ENCODE measurements at places on chromosomes 11 and 22.

- DNase-seq: no peak
Measured at GRCh38 chr22:24873226-24873625, 67.2 kb downstream of the SGSM1 start.

DNA sequence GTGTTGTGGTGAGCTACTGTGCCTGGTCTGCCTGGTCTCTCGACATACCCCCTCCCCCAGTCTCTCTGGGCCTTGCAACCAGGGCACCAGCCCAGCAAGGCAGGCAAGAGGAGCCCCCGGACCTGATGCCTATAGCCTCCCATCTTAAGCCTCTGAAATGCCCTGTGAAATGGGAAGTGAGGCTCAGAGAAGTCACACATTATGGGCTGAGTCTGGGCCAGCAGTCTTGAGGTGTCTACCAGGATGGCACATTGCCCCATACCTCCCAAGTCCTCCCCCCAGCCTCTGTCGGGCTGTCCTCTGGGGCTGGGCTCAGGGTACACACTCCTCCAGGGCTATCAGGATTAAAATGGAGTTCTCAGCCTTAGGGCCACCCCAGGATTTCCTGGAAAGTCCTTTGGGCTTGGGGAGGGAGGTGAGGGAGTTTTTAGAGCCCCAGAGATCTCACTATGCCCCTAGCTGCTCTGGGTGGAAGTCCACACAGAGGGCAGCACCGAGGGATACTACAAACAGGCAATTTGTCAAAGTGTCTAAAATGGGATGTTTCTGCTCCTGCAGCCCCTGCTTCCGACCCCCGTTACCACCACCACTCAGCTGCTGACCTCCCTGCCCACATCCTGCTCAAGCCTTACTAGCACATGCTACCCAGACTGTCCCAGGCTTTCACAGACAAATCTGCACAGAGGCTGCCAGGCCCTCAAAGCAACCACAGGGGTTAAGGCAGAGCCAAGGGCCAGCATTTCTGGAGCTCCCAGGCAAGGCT, 3.1 kb upstream of the SH3BP1 start:
- DNase-seq: no peak

- DNase-seq: no peak
Measured at GRCh38 chr11:90844041-90844440, 621.2 kb upstream of the CHORDC1 start.

DNA sequence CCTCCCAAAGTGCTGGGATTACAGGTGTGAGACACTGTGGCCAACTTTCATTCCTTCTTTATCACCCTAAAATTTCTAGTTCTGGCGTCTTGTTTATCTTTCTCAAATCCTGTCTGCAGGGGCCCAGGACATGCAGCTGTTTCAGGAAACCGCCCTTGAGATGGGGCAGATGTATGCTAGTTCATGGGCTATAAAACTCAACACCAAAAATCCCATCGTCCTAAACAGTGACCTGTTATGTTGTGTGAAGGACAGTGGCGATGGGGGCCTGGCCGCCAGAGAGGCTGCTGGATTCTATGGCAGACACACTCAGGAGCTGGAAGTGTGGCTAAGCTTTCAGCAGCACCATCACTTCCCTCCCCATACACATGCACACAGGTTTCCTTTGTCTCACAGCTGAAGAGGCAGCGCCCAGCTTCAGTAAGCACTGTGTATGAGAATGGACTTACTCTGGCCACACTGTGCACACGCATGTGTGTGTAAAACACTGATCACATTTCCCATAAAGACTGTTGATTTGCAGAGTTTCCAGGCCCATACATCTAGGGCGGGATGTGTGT, 36.7 kb downstream of the MARK2 start:
- no peak for DNase-seq

DNA sequence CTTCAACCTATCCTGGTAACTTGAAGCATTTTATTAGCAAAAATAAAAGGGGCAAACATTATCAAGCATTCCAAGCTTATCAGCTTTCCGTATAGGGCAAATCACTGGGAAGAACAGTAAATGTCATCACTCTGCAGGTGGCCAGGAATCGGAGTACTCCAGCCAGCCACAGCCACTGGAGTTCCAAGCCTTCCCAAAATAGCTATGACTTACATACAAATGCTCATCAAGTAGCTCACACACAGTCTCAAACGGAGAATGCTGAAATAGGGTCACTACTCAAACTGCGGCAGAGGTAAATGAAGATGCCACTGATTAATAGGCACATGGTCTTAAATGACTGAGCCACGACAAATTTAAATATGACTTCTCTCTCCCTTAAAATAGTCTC, 2.1 kb downstream of the USP28 start:
- DNase-seq: no peak

- no peak for DNase-seq
Measured at GRCh38 chr11:17314232-17314547, 37.4 kb upstream of the NCR3LG1 start.

Data from activated CD8-positive, alpha-beta memory T cell treated with anti-CD3 and anti-CD28 coated beads for 4 hours (primary cell).